DMS 273 treated with DMSO at 0.1 percent for 48 hours (cell line): ENCODE measurements at places on chromosomes 11 and 22.

DNA sequence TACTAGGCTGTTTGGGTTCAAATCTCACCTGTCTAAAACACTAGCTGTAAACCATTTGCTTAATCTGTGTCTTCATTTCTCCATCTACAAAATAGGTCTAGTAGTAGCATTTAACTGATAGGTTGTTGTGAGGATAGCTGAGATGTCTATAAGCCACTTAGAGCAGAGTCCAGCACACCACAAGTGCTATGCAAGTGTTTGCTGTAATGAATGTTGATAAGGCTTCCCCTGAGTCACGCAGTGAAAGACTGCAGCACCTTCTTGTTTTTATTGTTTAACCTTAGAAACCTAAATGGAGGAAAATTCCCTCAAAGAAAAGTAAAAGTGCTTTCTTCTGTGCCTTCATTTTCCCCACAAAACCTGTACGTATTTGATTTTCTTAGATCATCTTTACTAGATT lies 23.1 kb upstream of the LDHA start:
- no peak for DNase-seq

DNA sequence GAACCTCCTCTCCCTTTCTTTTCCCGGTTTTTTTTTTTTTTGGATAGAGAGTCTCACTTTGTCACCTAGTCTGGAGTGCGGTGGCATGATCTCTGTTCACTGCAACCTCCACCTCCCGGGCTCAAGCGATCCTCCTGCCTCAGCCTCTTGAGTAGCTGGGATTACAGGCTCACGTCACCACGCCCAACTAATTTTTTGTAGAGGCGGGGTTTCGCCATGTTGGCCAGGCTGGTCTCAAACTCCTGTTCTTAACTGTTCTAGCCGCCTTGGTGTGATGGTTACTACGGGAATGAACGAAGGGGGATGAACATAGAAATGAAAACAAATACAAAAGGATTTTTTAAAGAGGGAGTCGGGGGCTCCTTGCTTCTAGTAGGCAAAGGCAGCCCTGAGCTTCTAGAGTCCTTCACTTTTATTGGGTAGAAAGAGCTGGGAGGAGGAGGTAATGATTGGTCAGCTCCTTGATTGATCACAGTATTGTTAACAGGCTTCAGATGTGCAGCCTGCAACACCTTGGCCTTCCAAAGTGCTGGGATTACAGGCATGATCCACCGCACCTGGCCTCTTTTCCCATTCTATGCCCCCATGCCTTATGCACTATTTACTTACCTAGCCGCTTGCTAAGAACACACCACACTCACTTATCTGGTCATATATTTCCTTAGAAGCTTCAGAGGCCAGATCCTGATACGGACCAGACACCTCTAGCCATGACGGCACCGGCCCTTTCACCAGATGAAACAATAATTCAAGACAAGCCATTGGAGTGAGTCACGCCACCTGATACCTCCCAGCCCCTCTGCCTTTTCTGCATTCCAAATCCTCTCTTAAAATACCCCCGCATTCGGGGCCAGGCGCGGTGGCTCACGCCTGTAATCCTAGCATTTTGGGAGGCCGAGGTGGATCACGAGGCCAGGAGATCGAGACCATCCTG lies 20.7 kb downstream of the SUSD2 start:
- DNase-seq = no peak

DNA sequence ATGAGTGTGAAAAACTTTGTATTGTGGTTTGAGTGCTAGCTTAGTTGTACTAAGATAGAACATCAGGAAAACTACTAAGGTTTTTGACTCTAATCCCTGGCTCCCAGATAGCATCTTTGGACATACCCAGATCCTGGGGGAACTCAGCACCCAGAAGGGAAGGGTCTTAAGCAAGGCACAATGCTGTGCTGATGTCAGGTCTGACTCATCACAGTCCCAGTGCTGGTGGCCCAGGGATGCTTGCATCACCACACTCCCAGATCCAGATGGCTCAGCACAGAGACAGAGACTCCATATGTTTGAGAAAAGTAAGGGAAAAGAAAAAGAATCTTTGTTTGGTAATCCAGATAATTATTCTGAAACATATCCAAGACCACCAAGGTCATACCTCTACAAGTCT lies 18.3 kb upstream of the OR56A3 start:
- DNase-seq = no peak

DNA sequence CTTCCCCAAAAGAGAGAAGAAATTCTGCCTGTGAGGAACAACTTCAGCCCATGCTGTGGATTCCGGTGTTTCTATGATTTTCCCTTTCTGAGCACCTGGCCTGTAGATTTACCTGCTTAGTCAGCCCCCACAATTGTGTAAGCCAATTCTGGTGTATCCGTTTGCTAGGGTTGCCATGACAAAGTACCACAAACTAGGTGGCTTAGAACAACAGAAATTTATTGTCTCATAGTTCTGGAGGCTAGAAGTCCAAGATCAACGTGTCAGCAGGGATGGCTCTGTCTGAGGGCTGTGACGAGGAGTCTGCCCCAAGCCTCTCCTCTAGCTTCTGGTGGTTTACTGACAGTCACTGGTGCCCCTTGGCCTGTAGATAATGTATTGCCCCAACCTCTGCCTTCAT lies 15.9 kb upstream of the CYB5R2 start:
- no peak for DNase-seq

GRCh38 chr11:44651535-44652155 lies 75.1 kb upstream of the TSPAN18 start:
- DNase-seq = no peak

GRCh38 chr11:86277741-86278140 lies 24.3 kb upstream of the HIKESHI start:
- DNase-seq = no peak

- DNase-seq = no peak
Observed at GRCh38 chr11:116126562-116126961, 622.3 kb upstream of the CADM1 start.

GRCh38 chr11:122727101-122727929 lies 71.8 kb downstream of the UBASH3B start:
- DNase-seq = no peak

DNA sequence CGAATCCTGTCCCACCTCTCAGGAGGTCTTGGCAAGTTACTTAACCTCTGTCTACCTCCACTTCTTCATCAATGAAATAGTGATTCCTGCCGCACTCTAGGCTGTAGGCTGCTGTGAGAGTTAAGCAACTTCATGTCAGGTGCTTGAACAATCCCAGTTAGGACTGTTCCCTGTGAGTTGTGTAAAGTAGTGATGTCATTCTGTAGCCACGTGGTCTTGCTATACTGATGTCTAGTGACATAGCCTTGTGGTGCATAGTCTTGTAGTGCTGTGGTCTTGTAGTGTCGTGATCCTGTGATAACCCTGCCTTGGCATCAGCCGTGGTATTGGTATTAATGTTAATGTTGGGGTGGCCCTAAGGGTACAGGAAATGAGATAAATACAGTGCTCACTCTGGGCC lies 30.3 kb upstream of the PRR5 start:
- DNase-seq = no peak

GRCh38 chr11:86264649-86265048 lies 20.1 kb downstream of the EED start:
- no peak for DNase-seq

GRCh38 chr11:14967581-14968243 lies 4.4 kb downstream of the CALCA start:
- DNase-seq = no peak

DNA sequence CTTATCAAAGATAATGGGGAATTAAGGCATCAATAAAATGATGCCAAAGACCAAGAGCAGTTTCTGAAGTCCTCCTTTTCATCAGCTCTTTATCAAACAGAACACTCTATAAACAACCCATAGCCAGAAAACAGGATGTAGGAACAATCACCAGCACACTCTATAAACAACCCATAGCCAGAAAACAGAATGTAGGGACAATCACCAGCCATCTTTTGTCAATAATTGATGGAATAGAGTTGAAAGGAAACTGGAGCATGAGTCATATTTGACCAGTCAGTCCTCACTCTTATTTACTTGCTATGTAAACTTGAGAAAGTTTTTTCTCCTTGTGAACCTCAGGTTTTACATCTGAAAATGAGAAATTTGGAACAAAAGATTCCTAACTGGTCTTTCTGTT lies 10.0 kb downstream of the MS4A2 start:
- no peak for DNase-seq

DNA sequence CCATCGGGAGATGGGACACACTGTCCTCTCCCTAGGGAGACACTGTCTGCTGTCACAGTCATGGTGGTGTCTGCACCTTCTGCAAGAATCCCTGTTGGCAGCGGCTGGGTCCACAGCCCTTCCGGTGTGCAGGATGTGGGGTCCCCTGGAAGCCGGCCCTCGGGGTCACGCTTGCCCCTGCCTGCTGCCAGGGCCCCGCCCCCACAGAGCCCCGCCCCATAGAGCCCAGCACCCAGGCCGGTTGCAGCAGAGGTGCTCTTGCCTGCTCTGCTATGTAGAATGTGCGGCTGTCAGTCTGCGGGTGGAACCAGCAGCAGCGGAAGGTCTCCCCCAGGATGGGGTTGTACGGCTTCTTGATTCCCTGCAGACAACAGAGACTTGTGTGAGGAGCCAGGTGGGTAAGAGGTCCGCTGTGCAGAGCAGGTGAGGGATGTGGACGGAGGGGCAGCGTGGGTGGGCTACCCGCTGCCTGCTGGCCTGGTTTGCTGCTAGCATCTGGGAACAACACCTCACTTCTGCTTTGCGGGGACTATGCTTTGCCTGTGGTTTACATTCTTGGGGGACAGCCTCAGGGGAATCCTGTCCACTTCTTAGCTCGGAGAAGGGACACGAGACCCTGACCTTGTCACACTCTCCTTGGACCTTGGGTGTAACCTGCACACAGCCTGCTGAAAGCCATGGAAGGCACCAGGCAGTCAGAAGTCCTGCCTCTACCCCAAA lies 44.9 kb upstream of the CARS1 start:
- no peak for DNase-seq

DNA sequence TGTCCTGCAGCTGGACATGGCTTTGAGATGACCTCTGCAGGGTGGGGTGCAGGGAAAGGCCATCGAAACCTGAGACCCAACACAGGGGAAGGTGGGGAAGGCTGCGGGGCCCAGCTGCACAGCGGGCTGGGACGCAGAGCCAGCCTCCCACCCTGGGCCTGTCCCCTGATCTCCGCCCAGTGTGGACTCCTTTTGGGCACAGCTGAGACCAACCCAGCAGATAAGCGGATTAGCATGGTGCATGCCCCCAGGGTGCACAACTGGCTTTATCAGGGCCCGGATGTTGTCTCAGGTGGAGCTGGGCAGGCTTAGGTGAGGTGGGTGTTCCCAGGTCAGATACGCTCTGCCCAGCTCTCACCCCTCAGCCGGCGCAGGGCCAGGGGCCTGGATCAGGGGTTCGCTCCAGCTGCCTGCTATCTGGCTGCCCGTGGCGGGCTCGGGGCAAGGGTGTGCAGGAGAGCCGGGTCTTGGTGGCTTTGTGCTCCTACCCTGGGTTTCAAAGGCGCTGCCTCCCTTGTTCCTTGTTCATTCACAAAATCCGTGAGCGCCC lies 28.1 kb upstream of the MUC5AC start:
- no peak for DNase-seq

- DNase-seq = no peak
Observed at GRCh38 chr22:45238957-45239680, 1.6 kb downstream of the KIAA0930 start.

DNA sequence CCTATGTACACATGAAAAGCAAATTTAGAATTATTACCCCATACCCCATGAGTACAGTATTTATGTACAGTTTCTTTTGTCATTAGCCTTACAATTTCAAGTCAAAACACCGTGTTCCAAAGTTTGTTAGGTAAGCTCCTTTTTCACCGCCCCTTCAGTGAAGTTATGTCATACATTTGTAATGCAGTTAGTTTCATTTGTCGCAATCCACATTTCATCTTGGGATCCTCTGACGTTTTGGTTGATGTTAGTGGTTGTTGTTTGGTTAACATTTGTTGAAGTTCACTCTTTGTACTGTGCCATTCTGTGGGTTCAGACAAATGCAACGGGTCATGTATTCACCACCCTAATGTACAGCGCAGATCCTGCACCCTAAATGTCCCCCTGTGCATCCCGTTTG lies 45.2 kb downstream of the ARHGEF12 start:
- DNase-seq = no peak

DNA sequence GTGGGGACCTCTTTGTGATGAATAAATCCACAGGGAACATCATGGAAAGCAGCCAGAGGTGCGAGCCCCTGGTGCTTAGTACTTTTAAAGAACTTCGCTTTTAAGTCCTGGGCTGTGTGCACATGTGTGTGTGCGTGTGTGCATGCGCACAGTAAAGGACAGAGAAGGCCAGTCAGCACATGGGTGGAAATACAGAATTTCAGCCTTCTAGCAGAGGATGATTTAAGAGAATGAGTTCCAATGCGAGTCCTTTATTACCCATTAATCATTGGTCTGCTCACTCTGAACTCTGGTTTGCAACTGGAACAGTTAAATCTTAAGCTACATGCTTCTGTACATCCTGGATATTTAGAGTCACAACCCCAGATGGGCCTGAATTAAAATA lies 18.9 kb downstream of the TEAD1 start:
- DNase-seq = no peak

GRCh38 chr11:93689240-93689639 lies 27.8 kb downstream of the CEP295 start:
- no peak for DNase-seq

- DNase-seq = no peak
Observed at GRCh38 chr11:37026326-37026725, 428.3 kb upstream of the RAG2 start.

- no peak for DNase-seq
Observed at GRCh38 chr22:20927940-20928572, 10.8 kb downstream of the CRKL start.

DNA sequence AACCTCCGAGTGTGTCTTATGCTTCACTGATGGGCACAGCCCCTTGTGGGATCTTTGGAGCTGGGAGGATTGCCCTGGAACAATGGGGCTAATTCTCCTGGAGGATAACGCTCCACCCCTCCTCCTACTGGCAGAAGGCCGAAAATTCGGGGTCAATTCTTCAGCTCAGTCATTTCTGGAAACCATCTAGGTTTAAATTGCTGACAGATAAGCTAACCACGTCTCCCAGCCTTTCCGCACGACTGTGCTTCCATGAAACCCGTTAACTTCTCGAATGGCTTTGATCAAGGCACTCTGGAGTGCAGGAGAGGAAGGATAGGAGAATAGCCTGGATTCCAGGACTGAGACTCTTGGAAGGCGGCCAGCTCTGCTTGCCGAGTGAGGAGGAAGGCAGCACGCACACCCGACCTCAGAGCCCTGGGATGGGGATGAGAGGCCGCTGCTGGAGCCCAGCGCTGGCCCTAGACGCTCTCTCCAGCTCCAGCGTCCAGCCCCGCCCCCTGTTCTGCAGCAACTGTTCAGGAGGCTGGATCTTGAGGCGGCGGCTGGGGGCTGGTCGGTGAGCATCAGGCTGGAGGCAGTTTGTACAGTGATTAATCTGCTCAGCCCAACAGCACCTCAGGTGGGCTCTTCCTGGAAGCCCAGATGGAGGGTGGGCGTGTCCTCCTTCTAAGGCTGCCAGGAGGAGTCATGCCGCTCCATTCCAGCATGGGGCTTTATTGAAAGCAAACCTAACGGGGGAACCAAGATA lies 176.7 kb upstream of the NCAM1 start:
- no peak for DNase-seq
